Stimulated activated CD8-positive, alpha-beta memory T cell treated with anti-CD3 and anti-CD28 coated beads, Interleukin-7, amount 100 ng/mL, for 4 hours (primary cell): ENCODE measurements at places on chromosomes 2 and 18.

DNA sequence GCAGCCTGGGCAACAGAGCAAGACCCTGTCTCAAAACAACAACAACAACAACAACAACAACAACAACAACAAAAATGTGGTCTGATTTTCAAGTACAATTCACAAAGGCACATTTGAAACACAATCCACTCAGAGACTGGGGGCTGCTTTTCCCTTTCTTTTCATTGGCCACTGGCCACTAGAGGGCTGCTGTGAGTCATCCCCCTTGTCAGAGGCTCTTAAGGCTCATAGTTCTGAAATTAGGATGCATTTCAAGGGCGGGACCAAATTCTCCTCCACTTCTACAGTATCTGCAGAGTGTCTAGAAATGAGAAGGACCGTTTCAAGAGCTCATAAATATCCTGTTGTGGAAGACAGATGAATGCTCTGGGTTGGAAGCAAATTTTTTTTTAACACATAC, 285.4 kb downstream of the NRXN1 start:
- DNase-seq: no peak

GRCh38 chr2:111252436-111252835, 131.7 kb downstream of the BCL2L11 start:
- no peak for DNase-seq

GRCh38 chr2:9709539-9710285, 78.9 kb upstream of the YWHAQ start:
- DNase-seq: no peak

- DNase-seq: no peak
Observed at GRCh38 chr2:5694306-5694705, 2.1 kb downstream of the SOX11 start.

- DNase-seq: no peak
Observed at GRCh38 chr2:20862850-20863249, 39.9 kb upstream of the LDAH start.

- DNase-seq: no peak
Observed at GRCh38 chr18:61926532-61926931, 33.7 kb upstream of the RNF152 start.

- DNase-seq: no peak
Observed at GRCh38 chr2:236861196-236861875, 224.4 kb upstream of the COPS8 start.

DNA sequence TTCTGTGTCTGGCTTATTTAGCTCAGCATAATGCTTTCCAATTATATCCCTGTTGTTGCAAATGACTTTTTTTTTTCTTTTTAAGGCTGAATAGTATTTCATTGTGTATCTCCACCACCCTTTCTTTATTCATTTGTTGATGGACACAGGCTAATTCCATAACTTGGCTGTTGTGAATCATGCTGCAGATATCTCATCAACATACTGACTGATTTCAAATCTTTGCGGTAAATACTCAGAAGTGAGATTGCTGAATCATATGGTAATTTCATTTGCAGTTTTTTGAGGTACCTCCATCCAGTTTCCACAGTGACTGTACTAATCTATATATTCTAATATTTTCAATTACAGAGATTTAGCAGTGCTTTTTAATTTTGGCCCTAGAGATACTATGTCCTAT, 266.2 kb downstream of the TMX3 start:
- no peak for DNase-seq

- no peak for DNase-seq
Observed at GRCh38 chr2:7709907-7710306, 792.7 kb downstream of the RNF144A start.

DNA sequence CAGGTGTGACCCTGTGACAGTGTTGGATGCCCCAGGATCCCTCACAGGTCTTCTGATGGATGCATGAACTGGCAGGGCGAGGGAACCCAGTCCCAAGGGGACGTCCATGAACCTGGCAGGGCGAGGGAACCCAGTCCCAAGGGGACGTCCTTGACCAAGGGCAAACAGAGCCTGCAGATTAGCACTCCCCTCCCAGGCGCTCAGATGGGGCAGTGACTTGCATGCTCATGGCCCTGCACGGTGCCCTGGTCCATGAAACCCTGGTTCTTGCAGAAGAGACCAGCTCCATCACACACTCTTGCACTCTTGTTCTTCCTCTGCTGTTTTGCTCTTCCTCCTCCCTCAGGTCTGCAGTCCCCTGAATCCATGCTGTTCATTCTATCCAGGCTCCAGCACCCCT, 192.7 kb downstream of the GALR1 start:
- DNase-seq: no peak

DNA sequence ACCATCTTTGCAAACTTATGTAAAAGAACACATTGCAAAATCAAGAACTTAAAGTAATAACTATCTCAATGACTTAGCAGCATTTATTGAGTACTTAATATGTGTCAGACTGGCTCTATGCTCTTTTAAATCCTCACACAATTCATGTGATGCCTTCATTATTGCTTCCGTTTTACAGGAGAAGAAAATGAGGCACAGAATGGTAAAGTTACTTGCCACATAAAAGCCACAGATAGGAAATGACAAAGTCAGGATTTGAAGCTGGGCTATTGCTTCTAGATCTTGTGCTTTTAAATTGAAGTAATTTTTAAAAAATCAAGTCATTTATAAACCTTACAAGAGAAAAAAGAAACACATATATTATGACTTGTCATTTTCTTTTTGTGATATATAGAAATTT, 174.2 kb downstream of the WDR7 start:
- DNase-seq: no peak

DNA sequence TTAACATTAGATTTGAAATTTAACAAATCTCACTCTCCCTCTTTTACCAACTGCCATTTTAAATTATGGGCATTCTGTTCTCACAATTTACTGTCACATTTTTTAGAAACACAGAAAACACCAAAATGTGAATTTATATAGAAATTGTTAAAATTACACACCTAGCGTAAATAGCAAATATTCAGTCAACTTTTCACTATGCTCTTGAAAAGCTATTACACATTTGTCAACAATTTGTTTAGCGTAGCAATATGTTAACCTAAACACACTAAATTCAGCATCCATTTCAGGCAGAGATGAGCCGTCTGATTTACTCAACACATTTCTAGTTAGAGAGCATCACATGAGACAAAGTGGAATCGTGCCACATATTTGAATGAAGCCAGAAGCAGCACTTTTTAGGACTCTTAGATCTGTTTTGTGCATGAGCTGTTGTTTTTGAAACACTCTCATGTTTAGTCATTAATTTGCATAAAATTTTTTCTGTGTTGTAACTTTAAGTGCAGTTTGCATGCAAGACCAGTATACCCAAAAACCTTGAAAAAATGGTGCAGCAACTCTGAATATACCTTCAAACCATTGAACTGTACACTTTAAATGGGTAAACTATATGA, 8.2 kb downstream of the TTC32 start:
- DNase-seq: no peak

- no peak for DNase-seq
Observed at GRCh38 chr2:35114765-35115164, 1240.8 kb upstream of the CRIM1 start.

DNA sequence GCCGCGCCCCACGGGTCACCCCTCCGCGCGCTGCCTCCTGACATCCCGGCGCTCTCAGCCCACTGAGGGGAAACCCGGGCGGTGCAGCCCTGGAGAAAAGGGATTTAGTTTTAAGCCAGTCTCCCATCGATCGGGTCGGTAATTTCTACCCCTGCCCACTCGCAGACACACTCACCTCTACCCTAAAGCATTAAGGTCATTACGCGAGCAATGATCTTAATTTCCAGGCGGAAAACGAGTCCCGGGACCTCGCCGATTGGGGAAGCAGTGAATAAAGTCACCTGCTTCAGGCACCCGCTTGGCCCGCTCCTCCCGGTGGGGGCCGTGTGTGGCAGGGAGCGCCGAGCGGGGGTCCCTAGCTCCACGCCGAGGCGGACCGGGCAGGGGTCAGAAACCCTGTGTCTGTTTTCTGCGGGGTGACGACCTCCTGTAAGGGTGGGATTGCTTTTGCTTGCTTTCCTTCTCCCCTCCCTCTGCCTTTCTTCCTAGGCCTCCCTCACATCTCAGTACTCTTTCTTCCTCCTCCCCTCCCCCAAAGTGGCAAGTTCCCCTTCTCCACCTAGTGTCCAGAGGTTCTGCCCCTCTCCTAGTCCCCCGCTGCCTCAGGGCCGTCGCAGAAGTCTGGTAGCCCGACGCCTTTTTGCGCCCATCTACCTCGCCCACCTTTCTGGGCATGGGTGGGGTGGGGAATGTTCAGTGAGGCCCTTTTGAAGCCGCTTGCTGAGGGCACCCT, 142.6 kb downstream of the MEIS1 start:
- no peak for DNase-seq

DNA sequence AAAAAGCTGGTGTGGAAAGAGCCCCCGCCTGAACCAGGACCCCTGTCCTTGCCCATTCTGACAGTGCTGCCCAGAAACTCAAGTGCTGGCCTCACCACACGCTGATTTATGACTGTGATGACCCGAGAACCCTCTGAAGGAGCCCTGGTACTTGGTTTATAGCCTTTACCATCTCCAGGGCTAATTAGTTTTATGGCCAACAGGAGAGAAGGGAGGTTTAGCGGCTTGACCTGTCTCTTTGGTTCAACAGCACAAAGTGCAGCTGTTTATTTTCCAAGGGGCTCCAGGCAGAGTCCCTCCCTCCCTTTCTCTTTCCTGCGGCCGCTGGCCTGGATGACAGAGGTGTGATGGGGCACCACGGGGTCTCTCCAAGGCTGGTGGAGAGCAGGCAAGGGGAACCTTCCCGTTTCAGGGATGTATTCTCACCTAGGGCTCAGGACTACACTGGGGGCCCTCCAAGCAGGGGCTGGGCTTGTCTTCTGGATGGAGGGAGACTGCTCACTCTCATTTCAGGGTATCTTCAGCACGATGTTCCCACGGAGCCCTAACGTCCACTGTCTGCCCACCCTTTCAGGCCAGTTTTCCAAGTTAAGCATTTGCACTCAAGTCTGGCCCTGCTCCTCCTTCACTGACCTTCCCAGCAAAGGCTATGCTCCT, 174.2 kb upstream of the GLI2 start:
- no peak for DNase-seq

DNA sequence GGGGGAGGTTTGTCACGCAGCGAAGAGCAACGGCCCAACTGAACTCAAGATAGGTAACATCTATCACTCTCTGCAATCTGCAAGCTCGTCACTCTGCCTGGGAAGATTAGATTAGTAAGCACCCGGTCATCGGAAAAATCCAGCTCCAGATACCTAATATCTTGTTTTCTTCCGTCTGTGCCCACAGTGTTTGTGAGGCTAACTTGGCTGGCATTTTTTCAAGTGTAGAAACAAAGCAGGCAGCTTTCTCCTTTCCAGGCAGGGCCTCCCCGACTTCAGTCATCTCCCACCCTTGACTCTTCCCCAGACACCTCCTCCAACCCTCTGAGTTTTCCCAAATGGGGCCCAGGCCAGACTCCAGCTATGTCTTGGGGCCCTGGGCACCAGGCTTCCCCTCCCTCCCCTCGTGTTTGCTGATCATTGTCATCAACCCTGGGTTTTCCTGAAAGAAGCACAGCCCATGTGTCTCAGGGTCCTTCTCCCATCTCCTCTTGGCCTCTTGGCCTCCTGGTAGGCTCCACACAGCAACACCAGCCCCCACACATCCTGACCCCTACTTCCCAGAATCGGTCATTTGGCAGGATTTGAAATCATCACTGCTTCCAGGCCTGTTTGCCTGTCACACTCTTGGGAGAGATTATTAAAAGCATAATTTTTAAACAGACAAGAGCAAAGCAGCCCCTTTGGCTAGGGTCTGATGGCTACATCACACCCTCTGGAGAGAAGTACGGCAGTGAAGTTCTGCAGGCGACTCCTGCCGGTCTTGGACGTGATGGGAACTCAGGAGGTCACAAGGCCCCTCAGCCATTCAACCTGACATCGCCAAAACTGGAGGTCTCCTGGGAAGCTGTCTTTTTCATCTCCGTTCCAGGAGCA, 144.9 kb upstream of the ID2 start:
- no peak for DNase-seq

GRCh38 chr2:31802711-31803110, 208.1 kb downstream of the MEMO1 start:
- DNase-seq: no peak

DNA sequence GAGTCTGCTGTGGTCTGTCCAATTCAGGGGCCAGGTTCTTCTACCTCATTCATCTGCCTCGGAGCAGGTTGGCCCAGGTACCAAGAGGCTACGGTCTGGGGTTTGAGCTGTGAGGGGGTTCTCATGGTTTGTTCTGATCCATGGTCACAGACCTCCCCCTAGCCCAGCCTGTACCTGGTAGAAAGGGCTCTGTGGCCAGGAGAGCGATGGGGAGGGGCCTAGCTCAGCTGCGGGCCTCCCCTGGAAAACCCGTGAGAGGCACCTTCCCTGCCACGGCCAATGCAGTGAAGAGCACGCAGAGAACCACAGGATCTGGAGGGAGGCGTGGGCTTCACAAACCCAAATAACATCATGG, 19.6 kb upstream of the ALLC start:
- DNase-seq: no peak

GRCh38 chr2:169704160-169704708, 10.0 kb downstream of the PHOSPHO2 start:
- no peak for DNase-seq

GRCh38 chr2:216491793-216492596, 6.6 kb upstream of the RPL37A start:
- no peak for DNase-seq

GRCh38 chr2:109225170-109225782, 96.3 kb downstream of the SH3RF3 start:
- no peak for DNase-seq
